Activated naive CD8-positive, alpha-beta T cell treated with anti-CD3 and anti-CD28 coated beads for 36 hours (primary cell): ENCODE measurements at places on chromosomes 7 and 10. TPM values are rescaled to one million over a fixed set of nuclear protein-coding genes. Genes with fewer than 3 reads are reported as not detected.

FGFBP3 gene
- 3.9 TPM for total RNA-seq

FAM24B gene
- 11.2 TPM for total RNA-seq

RBM28 gene
- total RNA-seq, result 80.2 TPM

EIF4EBP2 gene
- 31.0 TPM for total RNA-seq

PLEKHA8 gene
- total RNA-seq, result 11.7 TPM

ACTL6B gene
- total RNA-seq, result not detected

UCN3 gene
- not detected for total RNA-seq

NKX1-2 gene
- not detected for total RNA-seq

SEMA3D gene
- not detected for total RNA-seq

ADAP1 gene
- 56.7 TPM for total RNA-seq

CYP26C1 gene
- total RNA-seq, result not detected

AUTS2 gene
- 0.58 TPM for total RNA-seq

ECHS1 gene
- 58.1 TPM for total RNA-seq

ANXA8L1 gene
- total RNA-seq, result not detected

SMIM30 gene
- 55.5 TPM for total RNA-seq

ANLN gene
- 44.6 TPM for total RNA-seq

TAS2R41 gene
- total RNA-seq, result not detected

SYT15 gene
- 0.58 TPM for total RNA-seq

CYP3A7 gene
- not detected for total RNA-seq

NPY gene
- total RNA-seq, result not detected

CAMK2G gene
- total RNA-seq, result 16.5 TPM

CNNM2 gene
- total RNA-seq, result 4.5 TPM

EIF5AL1 gene
- 3.1 TPM for total RNA-seq

FAM180A gene
- not detected for total RNA-seq

INPP5F gene
- total RNA-seq, result 20.2 TPM

SPDYE3 gene
- not detected for total RNA-seq

EDRF1 gene
- total RNA-seq, result 28.1 TPM

MSMB gene
- not detected for total RNA-seq

RGS10 gene
- total RNA-seq, result 294 TPM

DIP2C gene
- 0.54 TPM for total RNA-seq

FAS gene
- 31.1 TPM for total RNA-seq

LBX1 gene
- total RNA-seq, result not detected

SSMEM1 gene
- total RNA-seq, result not detected

MBL2 gene
- total RNA-seq, result not detected

IDI2 gene
- not detected for total RNA-seq

GDF10 gene
- total RNA-seq, result 4.1 TPM

NPTX2 gene
- total RNA-seq, result not detected

GBX1 gene
- not detected for total RNA-seq

CPN1 gene
- not detected for total RNA-seq

NYAP1 gene
- 0.29 TPM for total RNA-seq

ARHGEF35 gene
- total RNA-seq, result 6.8 TPM

TNS3 gene
- 0.12 TPM for total RNA-seq

HOXA5 gene
- total RNA-seq, result not detected

CPA5 gene
- total RNA-seq, result 3.6 TPM

FKBP6 gene
- total RNA-seq, result not detected

ZNF273 gene
- total RNA-seq, result 9.8 TPM

PLAC9 gene
- total RNA-seq, result not detected

ERV3-1 gene
- 5.3 TPM for total RNA-seq

NEUROG3 gene
- total RNA-seq, result 0.20 TPM

PALD1 gene
- 3.1 TPM for total RNA-seq
